Activated CD4-positive, alpha-beta T cell treated with anti-CD3 and anti-CD28 coated beads, Interleukin-2, amount 10 ng/mL, durations not matched to agents 24 days and 14 days (primary cell): ENCODE measurements at places on chromosomes 7 and 10. TPM values are rescaled to one million over a fixed set of nuclear protein-coding genes. Genes with fewer than 3 reads are reported as not detected.

- no peaks in the 10 kb centered on the region for H3K4me1 ChIP-seq
- H3K27me3 ChIP-seq, result peaks cover 24% of the 10 kb centered on the region
- no peak overlapping the region for H3K4me3 ChIP-seq
- no peaks in the 10 kb centered on the region for H3K36me3 ChIP-seq
- no peak overlapping the region for H3K27ac ChIP-seq
These were observed 7.7 kb downstream of the VWA2 start for GRCh38 chr10:114246679-114247305.

DNA sequence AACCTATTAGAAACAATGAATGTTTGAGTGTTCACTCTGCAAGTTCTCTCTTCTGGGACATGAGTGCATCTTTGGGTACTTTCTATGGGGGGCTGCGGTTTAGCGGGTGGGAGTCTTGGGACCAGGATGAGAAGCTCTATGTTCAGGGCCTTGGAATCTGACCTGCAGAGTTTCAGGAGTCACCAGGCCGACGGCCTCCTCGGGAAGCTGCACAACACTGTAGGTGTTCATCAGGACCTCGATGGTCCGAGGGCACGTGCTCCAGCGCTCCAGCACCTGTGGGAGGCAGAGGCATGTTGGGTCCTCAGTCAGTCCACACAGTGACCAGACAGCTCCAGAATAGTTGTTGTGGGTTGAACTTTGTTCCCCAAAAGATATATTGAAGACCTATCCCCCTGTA, 8.9 kb upstream of the GBX1 start:
- no peak for DNase-seq
- no peak overlapping the region for H3K27ac ChIP-seq
- H3K27me3 ChIP-seq, result peaks cover 36% of the 10 kb centered on the region
- H3K4me3 ChIP-seq, result no peak overlapping the region
- H3K4me1 ChIP-seq, result peaks cover 8% of the 10 kb centered on the region

GRCh38 chr7:37675749-37676148, 7.8 kb upstream of the GPR141 start:
- no peaks in the 10 kb centered on the region for H3K4me1 ChIP-seq
- H3K36me3 ChIP-seq, result no peaks in the 10 kb centered on the region
- H3K4me3 ChIP-seq, result no peak overlapping the region
- DNase-seq, result no peak

DNA sequence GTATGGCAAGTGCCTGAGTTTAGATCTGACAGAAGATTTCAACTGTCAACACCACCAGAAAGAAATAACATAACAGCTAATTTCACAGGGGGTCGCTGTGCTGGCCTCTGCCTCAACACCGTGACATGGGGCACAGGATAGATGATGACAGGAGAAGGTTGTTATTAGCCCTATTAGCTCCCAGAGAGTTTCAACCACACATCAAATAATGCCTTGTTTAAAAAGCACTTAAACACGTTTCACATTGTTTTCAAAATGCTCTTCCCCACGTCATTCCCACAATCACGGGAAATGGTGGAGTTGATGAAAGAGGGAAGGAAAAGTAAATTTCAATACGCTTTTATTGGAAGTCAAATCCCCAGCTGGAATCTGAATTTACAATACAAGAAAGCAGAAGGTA, 184.7 kb downstream of the MAGI2 start:
- H3K27ac ChIP-seq, result no peak overlapping the region
- H3K4me3 ChIP-seq, result no peak overlapping the region
- no peak for DNase-seq
- H3K36me3 ChIP-seq, result no peaks in the 10 kb centered on the region

The BLNK gene
- not detected in 2 replicates for total RNA-seq

- no peak for DNase-seq
- H3K36me3 ChIP-seq, result no peaks in the 10 kb centered on the region
- H3K27ac ChIP-seq, result no peak overlapping the region
- peaks cover 10% of the 10 kb centered on the region for H3K4me1 ChIP-seq
- no peaks in the 10 kb centered on the region for H3K27me3 ChIP-seq
- H3K4me3 ChIP-seq, result no peak overlapping the region
These were observed 83.4 kb downstream of the PRKAG2 start for GRCh38 chr7:151793531-151793951.

- H3K27me3 ChIP-seq, result no peaks in the 10 kb centered on the region
- H3K4me1 ChIP-seq, result no peaks in the 10 kb centered on the region
- no peak overlapping the region for H3K4me3 ChIP-seq
- no peak for DNase-seq
- H3K36me3 ChIP-seq, result no peaks in the 10 kb centered on the region
These were observed 204.7 kb downstream of the CNTNAP2 start for GRCh38 chr7:146321301-146321700.

DNA sequence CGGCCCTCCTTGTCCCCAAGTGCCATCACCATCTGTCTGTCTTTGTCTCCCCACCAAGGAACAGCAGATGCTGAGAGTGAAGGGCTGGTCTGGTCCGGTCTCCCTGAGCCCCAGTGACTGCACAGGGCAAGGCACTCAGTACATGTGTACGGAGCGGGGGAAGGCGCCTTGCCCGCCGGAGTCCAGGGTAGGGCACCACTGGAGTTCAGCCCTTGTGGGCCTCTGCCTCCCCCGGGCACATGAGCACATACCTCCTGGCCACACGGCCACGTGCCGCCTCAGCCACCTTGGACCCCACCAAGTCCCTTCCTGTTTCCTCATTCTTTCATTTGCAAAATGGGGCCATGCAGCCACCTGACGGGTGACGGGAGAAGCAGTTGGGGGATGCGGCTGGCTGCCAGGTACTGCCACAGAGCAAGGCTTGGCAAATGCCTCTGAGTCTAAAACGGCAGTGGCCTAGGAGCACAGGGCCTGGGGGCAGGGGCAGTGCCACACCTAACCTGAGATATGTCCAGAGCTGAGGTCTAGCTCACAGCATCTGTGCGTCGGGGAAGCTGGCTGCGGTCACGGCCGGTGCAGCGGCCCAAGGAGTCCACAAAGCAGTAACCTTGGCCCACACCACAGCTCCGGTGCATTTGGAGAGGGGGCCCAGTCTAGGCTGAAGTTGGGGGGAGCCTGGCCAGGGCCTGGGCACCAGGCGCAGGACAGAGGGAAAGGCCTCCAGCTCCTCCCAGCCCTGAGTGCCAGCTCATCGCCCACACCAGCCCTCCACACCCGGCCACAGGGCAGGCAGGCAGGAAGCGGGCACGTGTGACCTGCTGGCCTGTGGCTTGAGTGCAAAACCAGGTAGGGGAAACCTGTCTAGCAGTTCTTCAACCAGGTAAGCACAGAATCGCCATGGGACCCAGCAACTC, 5.2 kb downstream of the ADAP1 start:
- H3K4me1 ChIP-seq, result peaks cover 5% of the 10 kb centered on the region
- H3K36me3 ChIP-seq, result peaks cover 4% of the 10 kb centered on the region
- H3K4me3 ChIP-seq, result no peak overlapping the region
- no peaks in the 10 kb centered on the region for H3K27me3 ChIP-seq
- no peak overlapping the region for H3K27ac ChIP-seq
- no peak for DNase-seq

The AKR1B15 gene
- total RNA-seq, result not detected in 2 replicates

The FZD1 gene
- 0.79 and 0.92 TPM in 2 replicates for total RNA-seq

The ITPRID1 gene
- not detected in 2 replicates for total RNA-seq

The CCL24 gene
- not detected in 2 replicates for total RNA-seq

DNA sequence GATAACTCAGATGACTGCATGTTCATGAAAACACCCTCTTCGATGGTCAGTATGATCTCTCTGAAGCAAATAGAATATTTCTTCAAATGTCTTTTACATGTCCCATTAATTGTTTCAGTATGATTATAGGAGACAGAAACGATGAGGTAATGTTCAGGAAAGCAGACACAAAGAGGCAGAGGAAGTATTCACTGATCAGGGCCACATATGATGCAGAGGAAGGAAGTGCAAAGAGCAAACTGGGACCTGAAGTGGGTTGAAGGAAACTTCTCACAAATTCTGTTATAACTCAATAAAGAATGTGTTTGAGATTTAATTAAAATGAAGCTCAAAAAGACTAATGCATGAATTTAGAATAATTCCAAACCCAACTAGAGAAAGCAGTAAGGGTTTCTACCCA, 70.5 kb downstream of the TES start:
- H3K27me3 ChIP-seq, result peaks cover 41% of the 10 kb centered on the region
- no peak overlapping the region for H3K4me3 ChIP-seq
- no peak overlapping the region for H3K27ac ChIP-seq
- H3K4me1 ChIP-seq, result peaks cover 2% of the 10 kb centered on the region
- DNase-seq, result peak; percentile 21
- H3K36me3 ChIP-seq, result no peaks in the 10 kb centered on the region

GRCh38 chr7:50197549-50197948, 104.5 kb upstream of the ZPBP start:
- peak overlapping the region; percentile 88 for H3K27ac ChIP-seq
- peak overlapping the region; percentile 40 for H3K4me3 ChIP-seq
- peaks cover 2% of the 10 kb centered on the region for H3K36me3 ChIP-seq
- H3K4me1 ChIP-seq, result peaks cover 26% of the 10 kb centered on the region
- H3K27me3 ChIP-seq, result peaks cover 21% of the 10 kb centered on the region

- no peaks in the 10 kb centered on the region for H3K27me3 ChIP-seq
- no peaks in the 10 kb centered on the region for H3K4me1 ChIP-seq
- no peak overlapping the region for H3K4me3 ChIP-seq
- H3K27ac ChIP-seq, result no peak overlapping the region
- no peaks in the 10 kb centered on the region for H3K36me3 ChIP-seq
These were observed 136.0 kb downstream of the COL28A1 start for GRCh38 chr7:7399707-7400106.

- no peaks in the 10 kb centered on the region for H3K27me3 ChIP-seq
- DNase-seq, result no peak
- peak overlapping the region; percentile 1 for H3K4me3 ChIP-seq
- H3K36me3 ChIP-seq, result no peaks in the 10 kb centered on the region
These were observed 265.6 kb upstream of the FOXK1 start for GRCh38 chr7:4416396-4417056.

- no peak overlapping the region for H3K4me3 ChIP-seq
- H3K4me1 ChIP-seq, result no peaks in the 10 kb centered on the region
- no peak for DNase-seq
- H3K36me3 ChIP-seq, result no peaks in the 10 kb centered on the region
- H3K27ac ChIP-seq, result no peak overlapping the region
- H3K27me3 ChIP-seq, result peaks cover 10% of the 10 kb centered on the region
These were observed 75.2 kb downstream of the RNLS start for GRCh38 chr10:88507826-88508453.

GRCh38 chr10:28294809-28295208, 8.1 kb downstream of the MPP7 start:
- H3K4me3 ChIP-seq, result no peak overlapping the region
- H3K4me1 ChIP-seq, result peaks cover 22% of the 10 kb centered on the region
- H3K27ac ChIP-seq, result no peak overlapping the region
- peaks cover 5% of the 10 kb centered on the region for H3K27me3 ChIP-seq

DNA sequence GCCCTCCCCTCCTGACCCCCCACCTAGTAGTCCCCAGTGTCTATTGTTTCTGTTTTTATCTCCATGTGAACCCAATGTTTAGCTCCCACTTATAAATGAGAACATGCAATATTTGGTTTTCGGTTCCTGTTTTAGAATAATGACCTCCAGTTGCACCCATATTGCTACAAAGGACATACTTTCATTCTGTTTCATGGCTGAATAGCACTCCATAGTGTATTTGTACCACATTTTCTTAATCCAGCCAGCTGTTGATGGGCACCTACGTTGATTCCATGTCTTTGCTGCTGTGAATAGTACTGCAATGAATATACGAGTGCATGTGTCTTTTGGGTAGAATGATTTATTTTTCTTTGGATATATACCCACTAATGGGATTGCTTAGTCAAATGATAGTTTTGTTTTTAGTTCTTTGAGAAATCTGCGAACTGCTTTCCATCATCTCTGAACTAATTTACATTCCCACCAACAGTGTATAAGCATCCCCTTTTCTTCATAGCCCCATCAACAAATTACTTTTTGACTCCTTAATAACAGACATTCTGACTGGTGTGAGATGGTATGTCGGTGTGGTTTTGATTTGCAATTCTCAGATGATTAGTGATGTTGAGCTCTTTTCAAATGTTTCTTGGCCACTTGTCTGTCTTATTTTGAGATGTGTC, 128.4 kb upstream of the PHYHIPL start:
- no peak overlapping the region for H3K27ac ChIP-seq
- no peak for DNase-seq
- H3K36me3 ChIP-seq, result no peaks in the 10 kb centered on the region
- H3K4me3 ChIP-seq, result no peak overlapping the region
- no peaks in the 10 kb centered on the region for H3K4me1 ChIP-seq

- peak overlapping the region; percentile 14 for H3K4me3 ChIP-seq
- DNase-seq, result no peak
- no peak overlapping the region for H3K27ac ChIP-seq
- peaks cover 2% of the 10 kb centered on the region for H3K36me3 ChIP-seq
These were observed 150.9 kb downstream of the ANK3 start for GRCh38 chr10:60238759-60239100.

DNA sequence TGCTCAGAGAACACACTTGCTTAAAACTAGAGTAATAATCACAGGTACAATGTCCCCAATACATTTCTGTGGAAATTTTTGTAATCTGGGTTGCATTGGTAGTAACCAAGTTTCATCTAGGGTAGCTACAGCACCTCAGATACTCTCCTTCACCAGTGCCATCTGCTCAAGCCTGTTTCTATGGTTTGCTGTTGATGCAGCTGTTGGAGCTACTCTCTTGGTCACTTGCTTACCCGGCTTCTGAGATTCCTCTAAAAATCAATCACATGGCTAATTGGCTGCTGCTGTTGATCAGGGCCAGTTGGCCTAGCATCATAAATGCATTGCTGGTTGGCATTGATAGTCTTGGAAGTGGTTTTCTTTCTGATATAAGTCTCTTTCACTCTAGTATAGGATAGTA, 220.8 kb downstream of the BICC1 start:
- H3K4me1 ChIP-seq, result no peaks in the 10 kb centered on the region
- no peak for DNase-seq
- H3K27ac ChIP-seq, result no peak overlapping the region
- H3K36me3 ChIP-seq, result no peaks in the 10 kb centered on the region

The VSTM4 gene
- total RNA-seq, result 0.50 and 0.63 TPM in 2 replicates

GRCh38 chr7:30080818-30081217, 52.6 kb downstream of the PLEKHA8 start:
- no peaks in the 10 kb centered on the region for H3K4me1 ChIP-seq
- no peaks in the 10 kb centered on the region for H3K27me3 ChIP-seq
- peaks cover 2% of the 10 kb centered on the region for H3K36me3 ChIP-seq
- DNase-seq, result no peak

GRCh38 chr7:137772316-137772715, 74.5 kb downstream of the DGKI start:
- no peaks in the 10 kb centered on the region for H3K27me3 ChIP-seq
- H3K4me1 ChIP-seq, result peaks cover 3% of the 10 kb centered on the region
- H3K36me3 ChIP-seq, result peaks cover 5% of the 10 kb centered on the region
- peak overlapping the region; percentile 75 for H3K4me3 ChIP-seq
- no peak for DNase-seq

The JCAD gene
- total RNA-seq, result 0.19 and 0.21 TPM in 2 replicates

DNA sequence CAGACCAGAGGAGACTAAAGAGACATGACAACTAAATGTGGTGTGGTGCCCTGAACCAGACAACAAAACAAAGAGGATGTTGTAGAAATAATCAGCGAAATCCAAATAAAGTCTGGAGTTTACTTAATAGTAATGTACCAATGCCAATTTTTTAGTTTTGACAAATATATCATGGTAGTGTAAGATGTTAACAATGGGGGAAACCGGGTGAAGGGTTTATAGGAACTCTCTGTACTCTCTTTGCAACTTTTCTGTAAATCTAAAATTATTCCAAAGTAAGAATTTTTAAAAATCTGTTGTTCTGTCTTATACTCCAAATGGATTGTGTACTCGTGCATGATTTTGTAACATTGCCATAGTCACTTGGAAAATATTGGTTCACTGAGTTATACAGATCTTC, 129.3 kb downstream of the CNNM2 start:
- H3K4me1 ChIP-seq, result no peaks in the 10 kb centered on the region
- no peak overlapping the region for H3K27ac ChIP-seq
- no peak overlapping the region for H3K4me3 ChIP-seq
- DNase-seq, result no peak

- H3K36me3 ChIP-seq, result peaks cover 2% of the 10 kb centered on the region
- DNase-seq, result peak; percentile 81
- peak overlapping the region; percentile 93 for H3K4me3 ChIP-seq
- H3K4me1 ChIP-seq, result peaks cover 24% of the 10 kb centered on the region
- H3K27me3 ChIP-seq, result peaks cover 12% of the 10 kb centered on the region
These were observed 1.8 kb downstream of the ZMYND11 start for GRCh38 chr10:137031-137430.

The TMEM254 gene
- total RNA-seq, result 13.1 and 14.8 TPM in 2 replicates
